ENCODE measurements at places on chromosomes 3 and 15. TPM values are rescaled to one million over a fixed set of nuclear protein-coding genes. Genes with fewer than 3 reads are reported as not detected.

Gene ANKUB1
- not detected for total RNA-seq

- no peak for DNase-seq
Measured at GRCh38 chr15:64152507-64153387, 1.2 kb downstream of the SNX22 start.

DNA sequence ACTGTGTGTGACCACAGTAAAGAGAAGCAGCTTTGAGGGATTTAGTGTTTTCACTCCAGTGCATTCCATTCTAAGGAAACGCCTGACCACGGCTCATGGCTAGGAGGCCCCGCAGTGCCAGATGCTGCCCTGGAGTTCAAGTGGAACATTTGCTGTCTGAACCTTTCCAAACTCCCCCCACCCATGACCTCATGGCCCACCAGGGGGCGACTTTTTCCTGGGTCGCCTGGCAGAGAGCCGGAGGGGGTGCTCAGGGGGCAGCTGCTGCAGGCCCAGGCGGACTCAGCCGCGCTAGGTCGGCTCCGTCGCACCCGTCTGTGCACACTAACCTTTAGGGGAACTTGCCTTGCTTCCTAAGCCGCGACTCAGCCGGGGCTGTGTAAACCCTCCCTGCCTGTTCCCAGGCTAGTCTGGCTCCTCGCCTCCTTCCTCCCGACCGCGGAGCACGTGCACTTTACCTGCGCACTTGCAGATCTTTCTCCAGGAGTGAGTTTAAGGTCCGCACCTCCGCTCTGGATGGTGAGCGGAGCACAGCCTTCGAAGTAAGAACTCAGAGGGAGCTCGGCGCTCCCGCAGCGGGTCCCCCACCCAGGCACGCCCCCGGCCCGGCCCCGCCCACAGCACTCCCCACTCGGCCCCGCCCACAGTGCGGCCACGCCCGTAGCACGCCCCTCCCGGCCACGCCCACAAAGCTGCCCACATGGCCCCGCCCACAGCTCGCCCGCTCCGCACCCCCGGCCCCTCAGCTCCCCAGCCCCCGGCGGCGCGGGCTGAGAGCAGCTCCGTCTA, at the start of gene OCA2:
TSS of gene OCA2 (minus strand) at position 550 of the 789 bp plus-strand sequence. CDS start 17,441 bp downstream, outside the sequence.
- DNase-seq: peak; percentile 45

DNA sequence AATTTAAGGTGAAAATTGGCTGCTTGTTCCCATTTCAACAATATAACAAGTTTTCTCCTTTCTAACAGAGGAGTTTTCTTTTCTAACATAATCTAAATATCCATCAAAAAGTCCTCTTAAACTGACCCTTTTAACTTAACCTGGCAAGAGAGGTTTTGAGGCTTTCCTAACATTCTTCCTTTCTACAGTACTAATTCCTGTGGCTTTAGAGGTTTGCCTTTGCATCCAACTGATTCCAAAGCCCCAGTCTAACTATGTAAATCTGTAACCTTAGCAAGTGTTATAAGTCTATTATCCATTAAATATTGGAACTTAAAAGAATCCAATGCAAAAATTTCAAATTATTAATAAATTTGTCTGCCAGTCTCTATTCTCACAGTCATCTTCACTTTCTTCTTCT, 134.1 kb downstream of the ISL2 start:
- DNase-seq: no peak

DNA sequence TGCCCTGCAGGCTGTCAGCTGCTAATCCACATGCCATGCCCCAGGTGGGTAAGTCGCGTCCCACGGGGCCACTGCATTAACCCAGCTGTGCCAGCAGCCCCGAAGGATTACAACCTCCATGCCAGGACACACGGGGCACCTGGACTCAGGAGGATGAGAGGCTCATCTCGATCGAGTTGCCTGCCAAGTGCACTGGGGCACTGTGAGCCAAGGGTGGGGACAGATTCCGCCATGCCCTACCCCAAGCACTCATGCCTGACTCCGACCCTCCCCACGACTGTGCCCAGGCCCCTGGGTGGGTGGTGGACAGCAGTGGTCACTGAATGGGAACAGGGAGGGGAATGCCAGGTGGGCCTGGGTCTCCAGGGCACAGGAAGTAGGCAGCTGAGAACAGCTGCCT, 20.7 kb upstream of the SNRPA1 start:
- no peak for DNase-seq

- DNase-seq: no peak
Measured at GRCh38 chr3:13116426-13116825, 43.2 kb upstream of the IQSEC1 start.

DNA sequence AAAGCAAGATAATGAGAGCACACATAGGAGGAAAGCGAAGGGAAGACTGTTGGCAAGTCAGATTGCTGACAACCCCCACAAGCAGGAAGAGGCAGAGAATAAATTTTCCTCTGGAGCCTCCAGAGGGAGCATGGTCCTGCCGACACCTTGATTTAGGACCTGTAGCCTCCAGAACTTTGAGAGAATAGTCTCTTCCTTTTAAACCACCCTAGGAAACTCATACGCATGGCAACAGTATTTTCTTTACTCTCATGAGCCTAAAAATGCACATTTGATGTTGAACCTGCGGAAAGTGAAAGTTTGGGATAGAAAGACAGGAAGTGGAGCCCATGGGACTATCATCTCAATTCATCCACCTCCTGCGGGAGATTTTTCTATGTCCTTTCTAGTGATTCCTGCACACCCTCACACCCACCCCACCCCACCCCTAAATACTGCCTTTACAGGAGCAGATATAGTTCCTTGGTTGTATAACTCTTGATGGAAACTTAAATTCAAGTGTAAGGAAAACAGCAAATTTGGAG, 116.7 kb upstream of the LPP start:
- DNase-seq: no peak

DNA sequence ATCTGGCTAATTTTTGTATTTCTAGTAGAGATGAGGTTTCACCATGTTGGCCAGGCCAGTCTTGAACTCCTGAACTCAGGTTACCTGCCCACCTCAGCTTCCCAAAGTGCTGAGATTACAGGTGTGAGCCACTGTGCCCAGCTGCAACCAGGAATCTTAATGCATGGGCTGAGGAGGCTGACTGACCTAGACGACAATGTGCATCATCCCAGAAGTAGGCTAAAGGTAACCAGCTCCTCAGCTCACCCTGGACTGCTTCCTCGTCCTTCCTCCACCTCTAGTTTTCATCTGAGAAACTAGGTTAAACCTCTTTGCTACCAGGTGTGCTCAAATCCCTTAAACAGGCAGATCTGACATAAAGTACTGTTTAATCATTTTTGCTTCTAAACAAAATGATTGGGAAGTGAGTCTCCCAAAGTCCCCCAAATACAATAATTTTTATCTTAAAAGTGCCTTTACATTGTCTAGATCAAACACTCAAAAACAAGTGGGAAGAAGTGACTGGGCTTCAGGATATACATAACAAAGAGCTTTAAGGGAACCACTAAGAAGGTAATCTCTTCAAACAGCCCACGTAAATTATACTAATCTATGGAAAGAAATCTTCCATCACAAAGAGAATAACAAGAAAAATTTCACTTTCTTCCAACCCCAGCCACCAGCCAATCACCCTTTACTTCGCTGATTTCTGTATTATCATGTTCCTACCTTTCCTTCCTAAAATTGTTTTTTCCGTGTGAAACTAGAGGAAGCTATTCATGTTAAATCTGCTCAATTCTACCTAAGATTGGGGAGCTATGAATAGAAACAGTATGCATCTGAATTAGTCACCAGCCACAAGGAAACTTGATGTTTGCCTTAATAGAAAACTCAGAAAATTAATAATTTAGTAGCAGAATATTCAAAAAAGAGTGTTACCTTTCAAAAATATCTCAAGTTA, 34.7 kb downstream of the IGF2BP2 start:
- DNase-seq: no peak

DNA sequence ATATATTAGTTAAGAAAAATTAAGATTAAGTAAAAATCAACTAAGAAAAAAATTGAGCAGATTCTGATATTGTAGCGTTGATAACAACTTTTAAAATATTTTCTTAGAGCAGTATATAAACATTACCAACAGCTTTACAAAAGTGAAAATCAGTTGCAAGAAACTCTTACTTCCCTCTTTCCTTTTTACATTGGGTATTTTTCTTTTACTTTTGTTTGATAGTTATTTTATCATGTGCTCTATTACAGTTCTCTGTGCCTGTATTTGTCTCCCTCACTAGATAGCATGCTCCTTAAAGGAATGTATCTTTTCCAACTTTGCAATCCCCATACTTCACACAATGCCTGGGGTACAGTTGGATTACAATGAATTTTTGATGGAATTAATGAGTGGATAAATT, 87.5 kb upstream of the P3H2 start:
- DNase-seq: no peak

- DNase-seq: no peak
Measured at GRCh38 chr3:66585520-66586095, 84.8 kb upstream of the LRIG1 start.

DNA sequence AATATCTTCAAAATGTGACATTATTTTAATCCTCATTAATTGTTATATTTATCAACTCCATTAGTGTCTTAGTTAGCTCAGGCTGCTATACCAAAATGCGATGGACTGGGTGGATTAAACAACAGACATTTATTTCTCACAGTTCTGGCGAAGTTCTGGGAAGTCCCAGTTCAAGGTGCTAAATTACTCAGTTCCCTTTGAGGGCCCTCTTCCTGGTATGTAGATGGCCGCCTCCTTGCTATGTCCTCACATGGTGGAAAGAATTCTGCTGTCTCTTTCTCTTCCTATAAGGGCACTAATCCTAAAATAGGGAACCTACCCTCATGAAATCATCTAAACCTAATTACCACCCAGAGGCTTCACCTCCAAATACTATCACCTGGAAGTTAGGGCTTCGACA, 38.8 kb upstream of the DUT start:
- no peak for DNase-seq

Gene MYO5C
- total RNA-seq: 1.4 TPM

DNA sequence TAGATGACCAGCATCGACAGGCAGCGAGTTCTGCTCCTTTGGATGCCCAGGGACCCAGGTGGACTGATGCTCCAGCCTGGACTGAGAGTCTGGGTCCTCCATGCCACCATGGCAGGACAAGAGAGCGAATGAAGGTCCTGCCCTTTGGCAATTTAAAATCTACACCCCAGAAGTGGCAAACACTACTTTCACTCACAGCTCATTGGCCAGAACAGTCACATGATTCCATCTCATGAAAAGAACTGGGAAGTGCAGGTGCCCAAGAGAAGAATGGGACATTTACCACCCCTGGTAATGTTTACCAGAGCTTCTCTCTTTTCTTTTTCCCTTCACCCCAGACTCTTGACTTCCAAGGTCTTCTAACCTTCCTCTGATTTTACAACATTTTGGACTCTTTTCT, 87.8 kb upstream of the SLCO3A1 start:
- DNase-seq: no peak

DNA sequence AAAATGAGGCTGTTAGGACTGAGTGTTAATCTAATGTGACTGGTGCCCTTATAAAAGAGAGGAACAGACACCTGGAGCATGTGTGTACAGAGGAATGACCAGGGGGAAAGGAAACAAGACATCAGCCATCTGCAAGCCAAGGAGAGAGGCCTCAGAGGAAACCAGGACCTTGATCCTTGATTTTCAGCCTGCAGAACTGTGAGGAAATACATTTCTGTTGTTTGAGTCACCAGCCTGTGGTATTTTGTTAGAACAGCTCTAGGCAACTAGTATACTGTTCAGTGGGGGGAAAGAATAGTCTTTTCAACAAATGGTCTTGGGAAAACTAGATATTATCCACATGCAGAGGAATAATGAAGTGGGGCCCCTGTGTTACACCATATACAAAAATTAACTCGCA, 80.6 kb downstream of the CCR1 start:
- no peak for DNase-seq

Gene DUOX1
- total RNA-seq: not detected

DNA sequence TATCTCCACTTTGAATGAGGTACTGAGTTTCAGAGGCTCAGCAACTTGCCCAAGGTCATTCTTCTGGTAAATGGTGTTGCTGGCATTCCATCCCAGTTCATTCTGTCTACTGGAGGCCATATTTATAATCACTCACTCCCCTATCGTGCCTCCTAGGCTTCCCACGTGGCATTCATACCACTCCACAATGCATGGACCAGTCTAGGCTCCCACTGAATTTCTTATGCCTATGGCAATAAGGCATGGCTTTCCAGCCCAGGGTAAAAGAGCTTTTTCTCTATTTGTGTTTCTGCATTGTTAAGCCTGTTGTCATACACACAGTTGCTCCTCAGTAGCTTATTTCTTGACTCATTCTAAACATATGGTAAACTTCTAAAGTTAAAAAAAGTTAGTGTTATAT, 19.9 kb downstream of the BBX start:
- no peak for DNase-seq

GRCh38 chr3:146542978-146543377, 1.4 kb downstream of the PLSCR1 start:
- DNase-seq: no peak

Gene AEN
- total RNA-seq: 32.7 TPM

GRCh38 chr3:22176911-22177310, 425.9 kb upstream of the ZNF385D start:
- no peak for DNase-seq

DNA sequence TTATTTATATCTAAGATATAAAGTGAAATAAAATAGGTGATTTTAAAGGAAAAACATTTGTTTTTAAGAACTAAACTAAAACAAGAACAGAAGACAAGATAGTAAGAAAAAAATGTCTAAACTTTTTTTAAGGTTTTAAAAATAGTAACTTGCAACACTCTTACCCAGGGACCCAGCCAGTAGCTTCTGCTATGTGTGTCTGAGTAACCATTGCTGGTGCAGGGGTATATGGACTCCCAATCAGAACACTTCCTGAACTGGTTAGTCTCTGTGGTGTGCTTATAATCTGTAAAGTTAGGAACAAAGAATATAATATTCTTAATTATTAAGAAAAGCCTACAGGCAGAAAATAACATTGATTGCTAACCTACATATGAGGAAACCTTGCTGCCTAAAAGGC, 118.4 kb downstream of the ATP1B3 start:
- DNase-seq: no peak

GRCh38 chr3:8536096-8537056, 34.8 kb downstream of the LMCD1 start:
- DNase-seq: no peak

DNA sequence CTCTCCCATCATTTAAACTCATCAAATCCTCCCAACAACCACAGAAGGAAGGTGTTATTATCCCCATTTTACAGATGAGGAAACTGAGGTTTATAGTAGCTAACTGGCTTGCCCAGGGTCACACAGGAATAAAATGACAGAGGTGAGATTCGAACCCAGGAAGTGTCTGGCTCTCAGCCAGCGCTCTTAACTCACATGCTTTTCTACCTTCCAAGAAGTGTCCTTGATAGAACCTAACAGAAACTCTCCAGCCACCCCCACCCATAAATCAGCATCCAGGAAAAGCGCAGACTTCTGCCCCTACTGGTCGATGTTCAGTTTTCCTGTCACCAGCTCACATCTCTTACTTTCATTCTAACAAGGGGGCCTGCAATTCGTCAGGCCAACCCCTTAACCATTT, 51.7 kb downstream of the SPATA12 start:
- no peak for DNase-seq
